Mammary microvascular endothelial cell (primary cell): ENCODE measurements at places on chromosomes 6 and 20. TPM values are rescaled to one million over a fixed set of nuclear protein-coding genes. Genes with fewer than 3 reads are reported as not detected.

Gene MICB
- total RNA-seq, result 19.6 and 21.7 TPM in 2 replicates

Gene EDN3
- not detected in 2 replicates for total RNA-seq

Gene WDR46
- total RNA-seq, result 65.6 and 74.7 TPM in 2 replicates

Gene EGFL8
- total RNA-seq, result 1.5 and 2.3 TPM in 2 replicates

Gene TMEM200A
- total RNA-seq, result 0.27 and 0.30 TPM in 2 replicates

Gene GJA10
- total RNA-seq, result not detected in 2 replicates

Gene SLC17A2
- total RNA-seq, result not detected in 2 replicates

Gene COL19A1
- total RNA-seq, result not detected in 2 replicates

Gene PNLDC1
- total RNA-seq, result 0.27 TPM in 1 of 2 replicates, not detected in the other

Gene PRND
- not detected in 2 replicates for total RNA-seq

Gene SDCBP2
- total RNA-seq, result 4.7 and 5.6 TPM in 2 replicates

Gene MOXD1
- 0.05 and 0.07 TPM in 2 replicates for total RNA-seq

Gene MOG
- total RNA-seq, result not detected in 2 replicates

Gene APCDD1L
- total RNA-seq, result not detected in 2 replicates

Gene FGD2
- not detected in 2 replicates for total RNA-seq

Gene OR2J3
- not detected in 2 replicates for total RNA-seq

Gene PM20D2
- total RNA-seq, result 19.1 and 19.9 TPM in 2 replicates

Gene OR2J1
- not detected in 2 replicates for total RNA-seq

Gene LY6G6D
- not detected in 2 replicates for total RNA-seq

Gene CNR1
- total RNA-seq, result 0.05 TPM in 1 of 2 replicates, not detected in the other

Gene FAXC
- 0.20 and 2.5 TPM in 2 replicates for total RNA-seq

Gene GMPR
- total RNA-seq, result 33.0 and 36.5 TPM in 2 replicates

Gene NOTCH4
- total RNA-seq, result 89.3 and 98.6 TPM in 2 replicates

Gene BMP6
- 81.8 and 85.9 TPM in 2 replicates for total RNA-seq
